ENCODE measurements at places on chromosomes 2 and 18.

DNA sequence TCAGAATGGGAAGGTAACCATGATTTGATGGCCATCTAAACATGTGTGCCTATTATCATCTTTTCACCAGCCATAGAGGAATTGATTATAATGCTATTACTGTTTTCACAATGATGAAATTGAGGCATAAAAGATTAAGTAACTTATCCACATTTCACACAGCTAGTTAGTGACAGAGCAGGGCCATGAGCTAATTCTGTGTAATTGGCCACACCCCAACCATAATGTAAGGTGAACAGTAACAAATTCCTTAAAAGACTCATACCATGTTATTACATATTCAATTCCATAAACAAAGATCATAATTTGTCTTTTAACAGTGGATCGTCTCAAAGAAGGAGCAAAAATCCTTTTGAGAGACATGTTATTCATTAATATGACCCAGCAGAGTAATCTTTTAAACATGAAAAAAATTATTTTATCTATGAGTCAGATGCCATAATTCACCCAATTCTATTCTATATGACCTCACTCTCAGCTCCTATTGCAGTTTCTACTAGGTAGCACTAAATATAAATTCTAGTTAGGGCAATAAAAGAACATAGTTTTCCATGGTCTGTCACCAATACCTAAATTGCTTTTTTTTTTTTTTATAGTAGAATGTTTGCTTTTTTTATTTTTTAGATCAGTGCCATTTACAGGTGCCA is 475.8 kb upstream of the SLC39A10 start:
- no peak for DNase-seq

- no peak for DNase-seq
Observed at GRCh38 chr2:20637147-20637546, 13.8 kb downstream of the HS1BP3 start.

DNA sequence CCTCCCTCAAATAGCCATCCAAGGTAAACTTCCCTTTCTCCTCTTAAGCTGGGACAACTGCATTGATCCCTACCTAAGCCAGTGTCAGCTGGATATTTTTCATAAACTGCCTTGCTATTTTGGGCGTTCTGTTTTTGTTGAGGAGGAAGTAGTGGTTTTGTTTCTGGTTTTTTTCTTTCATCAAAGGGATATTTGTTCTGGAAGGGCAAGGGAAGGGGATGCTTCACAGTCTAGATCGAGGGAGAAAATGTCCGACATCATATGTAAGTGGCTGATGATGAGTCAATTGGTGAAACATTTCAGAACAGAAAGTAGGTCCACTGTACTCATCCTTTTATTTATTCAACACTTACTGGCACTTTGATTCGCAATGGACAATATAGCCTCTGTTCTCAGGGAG is 31.0 kb downstream of the TANC1 start:
- DNase-seq: no peak

- no peak for DNase-seq
Observed at GRCh38 chr2:61762292-61762691, 91.6 kb downstream of the FAM161A start.

- no peak for DNase-seq
Observed at GRCh38 chr2:236861944-236862343, 223.7 kb upstream of the COPS8 start.

- no peak for DNase-seq
Observed at GRCh38 chr18:32351032-32351431, 119.7 kb downstream of the GAREM1 start.

DNA sequence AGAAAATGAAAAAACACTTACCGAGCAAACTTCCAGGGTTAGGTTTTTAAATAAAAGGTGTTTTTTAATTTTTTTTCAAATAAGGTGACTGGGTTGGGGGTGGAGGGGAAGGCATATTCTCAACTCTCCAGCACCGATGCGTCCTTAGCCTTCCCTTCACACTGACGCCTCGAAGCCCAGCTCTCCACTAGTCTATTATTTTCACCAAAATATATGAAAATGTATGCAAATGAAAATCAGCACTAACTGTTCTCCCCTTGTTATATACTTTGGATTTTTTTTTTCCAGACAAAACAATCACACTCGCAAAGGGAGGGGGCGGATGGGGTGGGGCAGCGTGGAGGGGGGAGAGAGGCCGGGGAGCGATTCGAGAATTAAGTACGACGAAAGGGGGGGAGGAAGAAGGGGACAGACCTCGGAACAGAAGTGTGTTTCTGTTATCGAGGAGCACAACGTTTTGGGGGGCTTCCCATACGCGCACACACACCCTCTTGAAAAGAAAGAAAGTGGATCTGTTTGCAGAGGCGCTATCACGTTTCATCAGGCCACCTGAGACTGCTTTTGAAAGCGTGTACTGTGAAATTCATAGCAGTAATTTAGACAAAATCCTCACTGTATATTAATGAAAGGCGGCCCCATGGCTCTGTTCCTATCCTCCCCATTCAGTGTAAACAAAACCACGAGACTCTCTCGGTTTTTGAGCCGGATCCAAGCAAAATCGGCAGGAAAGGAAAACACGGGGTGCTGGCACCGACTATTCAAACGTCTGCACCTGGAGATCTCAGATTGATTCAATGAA is 2.4 kb upstream of the POU3F3 start:
- DNase-seq: no peak

DNA sequence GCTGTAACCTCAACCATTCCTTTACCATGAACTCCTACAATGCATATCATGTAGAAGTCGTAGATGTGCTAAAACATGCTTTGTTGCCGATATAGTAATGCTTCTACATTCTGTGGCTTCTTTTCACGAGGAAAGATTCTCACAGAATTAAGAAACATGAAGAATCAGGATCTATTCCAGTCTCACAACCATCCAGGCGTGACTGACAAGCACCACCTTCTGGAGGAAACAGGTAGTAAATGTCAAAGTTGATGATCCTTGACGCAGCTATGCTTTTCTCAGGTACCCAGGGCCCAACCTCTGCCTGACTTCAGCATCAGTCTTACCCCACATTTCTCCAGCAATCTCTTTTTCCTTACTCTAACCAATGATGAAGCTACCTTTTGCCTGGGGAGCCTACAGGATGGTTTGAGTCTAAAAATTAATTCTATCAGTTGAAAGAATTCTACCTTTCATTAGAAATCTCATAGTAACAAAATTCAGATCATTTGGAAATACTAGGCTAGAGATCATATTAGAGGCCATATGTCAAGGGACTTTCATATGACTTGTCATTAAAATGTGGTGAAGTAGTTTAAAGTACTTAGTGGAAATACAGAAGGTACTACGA is 123.3 kb upstream of the RND3 start:
- DNase-seq: no peak

DNA sequence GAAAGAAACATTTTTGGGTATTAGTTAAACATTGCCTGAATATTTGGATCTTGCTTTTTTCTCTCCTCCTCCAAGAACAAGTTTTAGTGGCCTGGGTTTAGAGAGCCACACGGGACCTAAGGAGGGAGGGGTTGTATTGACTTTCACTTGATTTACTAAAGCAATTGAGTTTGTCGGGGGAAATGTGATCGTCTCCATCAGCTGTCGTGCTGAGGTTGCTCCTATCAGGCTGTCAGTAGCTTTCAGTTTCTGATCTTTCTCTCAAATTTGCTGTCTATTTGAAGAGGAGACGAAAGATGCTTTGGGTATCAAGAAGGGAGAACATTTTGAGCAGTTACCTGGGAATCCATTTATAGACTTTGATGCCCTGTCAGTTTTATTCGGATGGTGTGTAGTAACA is 106.0 kb downstream of the SETBP1 start:
- no peak for DNase-seq

DNA sequence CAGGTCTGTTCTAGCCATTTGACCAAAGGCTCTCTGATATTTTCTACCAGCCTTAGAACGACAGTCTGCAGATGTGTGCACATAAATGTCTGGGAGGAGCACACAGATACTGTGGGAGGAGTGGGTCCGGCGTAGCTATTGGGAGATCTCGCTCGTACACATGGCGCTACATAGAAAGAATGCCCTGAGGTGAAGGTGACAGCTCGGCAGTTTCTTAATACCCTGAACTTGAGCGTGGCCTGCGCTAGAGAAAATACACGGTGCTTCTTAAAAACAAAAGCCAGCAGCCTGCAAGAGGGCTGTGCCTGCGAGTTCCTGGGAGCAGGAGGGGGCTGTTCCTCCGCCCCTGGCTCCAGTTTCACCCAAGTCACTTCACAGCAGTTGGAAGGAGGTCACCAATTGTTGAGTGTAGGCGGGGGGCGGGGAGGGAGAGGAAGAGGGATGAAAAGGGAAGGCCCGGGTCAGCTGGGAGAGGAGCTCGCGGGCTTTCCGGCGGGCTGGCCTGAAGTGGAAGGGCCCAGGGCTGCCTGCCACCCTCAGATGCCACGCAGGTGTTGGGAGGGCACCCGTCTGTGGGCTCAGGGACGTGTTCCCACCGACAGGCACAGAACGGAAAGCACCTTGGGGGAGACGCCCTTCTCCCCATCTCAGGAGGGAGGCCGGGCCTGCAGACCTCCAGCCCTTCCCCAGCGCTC is 124.7 kb upstream of the ZNF516 start:
- no peak for DNase-seq

DNA sequence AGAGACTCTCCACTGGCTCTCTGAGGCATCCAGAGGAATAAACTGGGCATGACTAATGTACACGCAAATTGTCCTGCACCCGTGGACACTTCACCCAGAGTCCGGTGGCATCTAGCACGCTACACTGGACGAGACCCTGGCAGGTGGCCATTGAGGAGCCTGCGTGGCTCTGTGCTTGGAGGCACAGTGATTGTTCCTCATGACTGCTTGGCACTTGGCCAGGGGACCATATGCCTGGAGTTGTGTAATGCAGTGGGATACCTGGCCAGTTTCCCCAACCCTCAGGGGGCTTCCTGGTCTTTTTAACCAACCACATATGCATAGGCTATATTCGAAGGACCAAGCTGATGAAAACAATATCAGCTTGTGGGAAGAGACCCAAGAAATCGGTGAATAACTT is 66.6 kb downstream of the MTCL1 start:
- DNase-seq: no peak

DNA sequence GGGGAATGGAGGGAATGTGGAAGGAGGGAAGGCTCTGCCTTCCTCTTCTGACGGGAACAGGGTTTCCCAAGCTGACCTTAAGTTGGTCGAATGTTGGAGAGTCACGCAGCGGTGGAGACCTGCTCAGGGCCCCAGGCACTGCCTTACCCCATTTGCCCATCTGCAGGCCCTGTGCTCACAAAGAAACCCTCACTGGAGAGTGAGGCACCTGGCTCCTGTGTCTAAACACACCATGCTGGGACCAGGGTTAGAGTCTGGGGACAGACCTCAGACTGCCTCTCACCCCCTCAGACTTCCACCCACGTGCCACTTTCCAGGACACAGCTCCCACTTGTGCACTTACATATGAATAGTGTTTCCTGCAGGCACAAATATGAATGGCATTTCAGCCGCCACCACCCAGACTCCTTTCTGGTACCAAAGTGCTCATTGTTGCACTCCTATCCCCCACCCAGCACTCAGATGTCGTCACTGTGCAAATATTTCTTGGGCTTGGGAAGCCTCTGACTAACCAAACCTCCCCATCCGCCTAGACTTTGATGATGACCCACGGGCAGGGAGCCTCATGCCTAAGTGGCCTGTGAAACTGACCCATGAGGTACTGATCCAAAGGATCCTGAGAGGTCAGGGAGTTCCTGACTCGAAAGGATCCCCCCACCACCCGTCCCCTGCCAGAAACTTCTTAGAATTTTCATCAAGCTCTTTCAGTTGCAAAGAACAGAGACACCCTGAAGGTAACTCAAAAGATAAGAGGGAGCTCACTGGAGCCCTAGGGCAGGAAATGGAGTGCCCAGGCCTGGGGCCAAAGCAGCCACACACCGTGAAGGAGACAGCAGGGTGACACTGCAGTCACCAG is 78.3 kb downstream of the STPG4 start:
- no peak for DNase-seq

GRCh38 chr2:144414324-144414845 is 105.5 kb downstream of the ZEB2 start:
- DNase-seq: no peak

DNA sequence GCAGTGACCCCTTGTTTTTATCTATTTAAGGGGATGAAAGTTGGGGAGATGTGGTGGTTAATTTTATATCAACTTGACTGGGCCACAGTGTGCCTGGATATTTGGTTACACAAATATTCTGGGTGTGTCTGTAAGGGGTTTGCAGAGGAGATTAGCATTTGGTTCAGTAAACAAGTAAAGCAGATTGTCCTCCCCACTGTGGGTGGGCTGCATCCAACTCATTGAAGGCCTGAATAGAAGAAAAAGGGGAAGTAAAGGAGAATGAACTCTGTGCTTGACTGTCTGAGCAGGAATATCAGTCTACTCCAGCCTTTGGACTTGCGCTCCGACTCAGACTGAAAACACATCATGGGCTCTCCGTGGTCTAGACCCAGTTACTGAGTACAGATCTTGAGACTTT is 80.9 kb downstream of the GCA start:
- no peak for DNase-seq

DNA sequence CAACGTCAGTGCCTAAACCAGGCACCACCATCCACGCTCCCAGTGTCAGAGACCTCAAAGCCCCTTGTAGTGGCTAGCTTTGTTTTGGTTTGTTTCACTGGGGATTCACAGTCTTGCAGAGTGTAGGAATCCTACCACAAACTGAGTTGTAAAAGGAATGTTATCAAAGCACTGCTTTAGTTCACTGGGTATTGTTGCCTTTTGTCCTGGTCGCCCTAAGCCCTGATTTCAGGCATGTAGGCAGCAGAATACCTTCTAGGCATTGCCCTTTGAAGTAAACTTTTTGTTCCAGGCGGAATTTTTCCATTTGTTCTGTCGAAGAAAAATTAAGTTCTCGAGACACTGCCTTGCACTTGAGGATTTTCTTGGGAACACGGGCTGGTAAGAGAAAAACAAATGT is 29.4 kb downstream of the PTMA start:
- no peak for DNase-seq

DNA sequence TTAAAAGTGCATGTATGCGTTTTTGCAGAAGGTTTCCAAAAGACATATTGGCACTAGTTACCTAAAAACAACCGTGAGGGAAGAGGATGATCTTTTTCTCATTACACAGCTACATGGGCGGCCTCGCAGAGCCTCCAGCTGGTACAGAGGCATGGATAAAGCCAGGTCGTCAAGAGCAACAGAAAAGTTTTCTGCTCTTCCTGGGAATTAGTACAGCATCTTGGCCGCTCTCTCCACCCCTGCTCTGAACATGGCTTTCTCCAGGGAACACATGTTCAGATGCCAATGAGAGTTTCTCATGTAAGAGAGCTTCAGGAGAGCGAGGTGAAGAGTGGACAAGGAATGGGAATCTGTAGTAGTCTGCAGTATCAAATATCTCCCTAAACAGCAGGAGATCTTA is 108.4 kb downstream of the ZEB2 start:
- no peak for DNase-seq

DNA sequence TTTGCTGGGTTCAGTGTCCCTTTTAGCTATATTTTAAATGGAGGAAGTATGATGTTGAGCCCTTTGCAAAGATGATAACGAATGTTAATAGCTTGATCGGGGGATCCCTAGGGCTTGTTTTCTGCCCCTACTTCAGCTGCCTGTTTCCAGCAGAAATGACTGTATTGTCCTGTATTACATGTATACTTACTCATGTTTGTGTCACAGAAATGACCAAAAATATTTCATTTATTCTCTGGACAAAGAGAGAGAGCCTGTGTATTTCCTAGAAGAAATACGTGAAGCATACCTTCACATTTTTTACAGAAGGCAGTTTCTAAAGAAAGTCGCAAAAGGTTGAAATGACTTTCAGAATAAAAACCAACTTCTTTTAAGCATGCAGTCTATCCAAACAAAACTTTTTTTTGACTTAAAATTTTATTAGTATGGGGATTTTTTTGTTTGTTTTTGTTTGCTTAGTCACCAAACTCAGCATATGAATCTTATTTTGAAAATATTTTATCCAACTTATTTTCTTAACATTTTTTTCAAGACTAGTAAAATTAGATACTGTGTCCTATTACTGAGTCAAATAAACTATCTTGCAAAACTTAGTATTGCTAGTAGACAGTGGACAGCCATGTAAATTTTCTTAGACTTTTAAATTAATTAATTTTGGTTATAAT is 68.9 kb downstream of the PTRHD1 start:
- DNase-seq: no peak
